LNCaP clone FGC (cell line): ENCODE measurements at places on chromosomes 3 and 15.
A peak's percentile ranks its signal among the peaks of the same experiment; 100 is the strongest.

DNA sequence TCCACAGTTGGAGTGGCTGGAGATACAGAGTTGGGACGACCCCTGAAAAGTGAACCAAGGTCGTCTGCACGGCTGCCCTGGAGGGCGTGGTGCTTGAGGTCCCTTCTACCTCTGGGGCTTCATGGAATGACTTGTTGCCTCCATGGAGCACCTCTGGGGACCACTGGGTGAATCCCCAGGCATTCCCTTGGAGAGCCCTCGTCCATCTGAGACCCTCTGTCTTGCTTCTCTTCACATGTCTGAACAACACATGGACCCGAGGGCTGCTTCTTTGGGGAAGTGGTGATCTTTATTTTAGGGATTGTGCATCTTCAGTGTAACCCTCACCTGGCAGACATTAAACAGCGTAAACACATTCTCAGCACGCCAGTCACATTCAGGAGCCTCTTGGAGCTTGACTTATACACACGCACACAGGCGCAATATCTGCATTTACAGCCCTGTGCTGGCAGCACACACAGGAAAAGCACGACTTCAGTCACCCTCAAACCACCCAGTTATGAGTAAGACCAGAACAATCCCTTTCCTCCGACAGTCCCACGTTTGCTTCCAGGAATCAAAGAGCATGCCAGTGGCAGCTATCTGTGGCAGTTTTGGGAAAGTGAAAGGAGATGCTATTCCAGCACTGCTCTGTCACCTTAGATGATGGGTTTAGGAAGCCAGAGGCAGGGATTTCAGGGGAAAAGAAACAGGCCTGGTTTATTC lies 12.6 kb downstream of the FAM107A start:
- no peak for DNase-seq

GRCh38 chr3:111534701-111535100 lies 7.3 kb upstream of the CD96 start:
- no peak for DNase-seq

- no peak for DNase-seq
Measured at GRCh38 chr3:136939489-136939888, 18.3 kb upstream of the IL20RB start.

DNA sequence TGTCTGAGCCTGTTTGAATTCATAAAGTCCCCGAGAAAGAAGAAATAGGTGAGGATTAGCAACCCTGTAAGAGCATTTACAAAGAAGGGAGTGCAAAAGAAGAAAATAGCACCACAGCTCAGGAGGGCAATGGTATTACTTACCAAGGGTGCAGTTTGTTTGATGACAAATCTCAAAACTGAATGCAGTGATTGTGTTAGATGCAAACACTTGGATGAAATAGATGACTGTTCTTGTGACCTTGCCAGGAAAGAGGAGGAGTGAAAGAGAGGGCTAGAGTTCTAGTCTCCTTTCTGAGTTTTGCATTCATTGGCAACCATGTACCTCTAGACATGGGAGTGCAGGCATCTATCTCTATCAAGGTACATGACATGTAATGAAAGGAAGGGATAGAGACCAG lies 1030.8 kb upstream of the CFAP20DC start:
- no peak for DNase-seq

DNA sequence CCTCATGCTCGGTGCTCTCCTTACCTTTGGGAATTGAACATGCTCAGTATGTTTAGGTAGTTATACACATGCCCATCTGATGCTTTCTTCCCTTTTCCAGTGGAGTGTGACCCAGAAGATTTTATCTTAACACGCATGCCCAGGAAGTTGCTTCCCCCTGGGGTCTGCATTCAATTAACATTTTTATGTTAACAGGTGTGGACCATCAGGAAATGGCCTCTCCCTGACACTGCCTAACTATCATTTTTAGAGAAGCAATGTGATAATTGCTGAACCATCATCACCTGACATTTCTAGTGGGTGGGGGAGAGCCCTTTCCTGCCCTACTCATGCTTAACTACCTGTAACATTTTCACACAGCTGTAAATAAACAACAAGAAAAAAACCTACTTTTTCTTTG lies 55.1 kb upstream of the TGFBR2 start:
- no peak for DNase-seq

DNA sequence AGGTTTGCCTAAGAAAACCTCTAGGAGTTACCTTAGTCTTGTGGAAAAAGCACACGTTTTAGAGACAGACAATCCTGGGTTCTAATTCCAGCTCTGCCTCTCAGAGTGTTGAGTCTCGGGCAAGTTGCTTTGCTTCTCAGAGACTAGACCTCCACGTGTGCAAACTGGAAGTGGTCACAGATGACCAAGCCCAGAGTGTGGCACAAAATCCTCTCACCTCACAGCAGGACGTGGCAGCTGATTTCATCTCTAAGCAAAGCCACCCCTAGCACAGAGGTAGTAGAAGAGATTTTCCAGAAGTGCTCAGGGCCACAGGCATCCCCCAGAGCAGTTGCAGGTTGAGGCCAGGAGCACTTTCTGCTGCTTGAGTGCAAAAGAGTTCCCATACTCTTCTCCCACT lies 79.2 kb downstream of the CD47 start:
- DNase-seq = no peak

- no peak for DNase-seq
Measured at GRCh38 chr15:43347114-43347513, 16.7 kb upstream of the LCMT2 start.

DNA sequence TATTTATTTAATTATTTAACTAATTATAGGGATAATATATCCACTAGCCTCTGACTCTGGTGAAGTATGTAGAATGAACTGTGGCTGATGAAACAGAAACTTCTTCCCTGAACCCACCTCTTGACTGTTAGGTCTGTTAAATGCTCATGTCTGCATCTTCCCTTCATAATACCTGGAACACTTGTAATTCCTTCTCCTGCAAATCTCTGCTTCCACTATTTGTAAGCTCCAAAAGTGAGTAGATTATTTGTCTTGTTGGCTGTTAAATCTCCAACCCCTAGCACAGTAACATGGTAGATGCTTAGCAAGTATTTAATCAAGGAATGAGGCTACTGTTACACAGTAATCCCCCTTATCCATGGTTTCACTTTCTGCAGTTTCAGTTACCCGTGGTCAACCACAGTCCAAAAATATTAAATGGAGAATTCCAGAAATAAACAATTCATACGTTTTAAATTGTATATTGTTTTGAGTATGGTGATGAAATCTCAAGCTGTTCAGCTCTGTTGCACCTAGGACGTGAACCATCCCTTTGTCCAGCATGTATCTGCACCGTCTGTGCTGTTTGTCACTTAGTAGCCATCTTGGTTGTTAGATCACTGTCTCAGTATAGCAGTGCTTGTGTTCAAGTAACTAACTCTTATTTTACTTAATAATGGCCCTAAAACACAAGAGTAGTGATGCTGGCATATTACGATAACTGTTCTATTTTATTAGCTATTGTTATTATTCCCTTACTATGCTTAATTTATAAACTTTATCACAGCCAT lies 5.7 kb downstream of the TTBK2 start:
- no peak for DNase-seq

GRCh38 chr3:69011096-69011730 lies 2.3 kb downstream of the EOGT start:
- no peak for DNase-seq

DNA sequence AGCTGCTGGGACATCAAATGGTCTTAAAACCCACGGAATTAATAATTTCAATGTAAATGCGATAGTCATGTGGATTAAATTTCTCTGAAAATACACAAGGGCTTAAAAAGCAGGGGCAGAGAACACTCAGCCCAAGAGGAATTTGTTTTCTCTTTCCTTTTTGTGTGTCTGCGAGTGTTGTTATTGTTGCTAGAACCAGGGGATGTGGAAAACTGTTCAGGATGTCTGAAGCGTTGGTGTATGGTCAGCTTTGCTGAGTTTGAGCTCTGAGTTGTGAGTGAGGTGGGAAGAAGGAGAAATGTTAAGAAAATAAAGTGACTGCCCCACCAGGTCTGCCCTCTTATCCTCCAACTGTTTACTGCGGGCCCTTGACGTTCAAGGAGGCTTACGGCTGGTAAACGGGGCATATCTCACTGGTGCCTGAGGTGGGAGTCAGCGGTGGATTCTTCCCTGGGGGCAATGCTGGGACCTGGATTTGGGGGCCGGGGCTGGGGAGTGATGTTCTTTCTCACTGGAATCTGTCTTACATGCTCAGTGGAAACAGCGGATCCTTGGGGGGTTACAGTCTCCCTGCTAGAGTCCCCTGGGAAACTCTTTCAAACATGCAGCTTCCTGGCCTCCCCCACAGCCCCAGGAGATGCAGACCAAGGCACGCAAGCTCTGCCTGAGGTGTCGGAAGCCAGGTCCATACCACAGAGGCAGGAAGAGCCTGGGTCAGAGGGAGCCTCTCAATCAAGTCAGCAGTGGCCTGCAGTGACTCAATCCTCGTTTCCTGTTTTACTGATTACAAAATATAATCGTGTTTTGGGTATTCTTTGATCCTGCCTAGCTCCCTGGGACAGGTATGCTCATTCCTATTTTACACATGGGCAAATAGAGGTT lies 41.8 kb downstream of the ITGA11 start:
- DNase-seq = no peak

- no peak for DNase-seq
Measured at GRCh38 chr3:148878095-148878494, 13.0 kb downstream of the CPA3 start.

DNA sequence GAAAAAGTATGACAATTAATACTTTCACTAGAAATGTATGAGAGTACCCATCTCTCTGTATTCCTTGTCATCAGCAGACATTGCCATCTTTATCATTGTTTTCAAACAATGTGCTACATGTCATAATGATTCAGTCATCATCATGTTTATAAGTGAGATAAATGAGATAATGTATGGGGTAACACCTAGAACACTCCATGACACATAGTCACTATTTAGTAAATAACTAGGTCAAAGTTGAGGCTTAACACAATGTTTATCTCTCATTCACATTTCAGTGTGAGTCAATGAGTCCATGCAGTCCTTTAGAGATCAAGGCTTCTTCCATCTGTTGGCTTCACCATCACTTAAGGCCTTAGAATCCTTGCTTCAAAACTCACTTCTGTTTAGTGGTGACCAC lies 70.0 kb downstream of the NLGN1 start:
- DNase-seq = no peak

- DNase-seq = no peak
Measured at GRCh38 chr3:39920271-39920670, 110.9 kb downstream of the MYRIP start.

DNA sequence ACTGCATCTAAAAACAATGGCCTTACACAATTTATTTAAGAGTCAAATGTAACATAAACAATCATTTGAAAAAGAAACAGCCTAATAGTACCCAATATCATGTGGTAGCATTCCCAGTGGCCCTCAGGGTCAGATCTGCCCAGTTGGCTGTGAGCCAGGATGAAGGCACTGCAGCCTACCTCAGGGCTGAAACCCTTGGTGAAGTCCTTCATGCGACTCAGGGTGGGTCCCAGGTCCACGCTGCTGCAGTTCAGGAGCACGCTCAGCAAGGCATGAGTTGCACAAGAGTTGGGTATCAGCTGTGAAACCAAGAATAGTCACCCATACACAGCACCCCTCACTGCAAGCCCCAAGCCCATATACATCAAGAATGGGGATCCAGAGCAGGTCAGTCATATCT lies 37.1 kb downstream of the SEMA3G start:
- DNase-seq = no peak

- no peak for DNase-seq
Measured at GRCh38 chr3:72068621-72069020, 283.7 kb upstream of the PROK2 start.

DNA sequence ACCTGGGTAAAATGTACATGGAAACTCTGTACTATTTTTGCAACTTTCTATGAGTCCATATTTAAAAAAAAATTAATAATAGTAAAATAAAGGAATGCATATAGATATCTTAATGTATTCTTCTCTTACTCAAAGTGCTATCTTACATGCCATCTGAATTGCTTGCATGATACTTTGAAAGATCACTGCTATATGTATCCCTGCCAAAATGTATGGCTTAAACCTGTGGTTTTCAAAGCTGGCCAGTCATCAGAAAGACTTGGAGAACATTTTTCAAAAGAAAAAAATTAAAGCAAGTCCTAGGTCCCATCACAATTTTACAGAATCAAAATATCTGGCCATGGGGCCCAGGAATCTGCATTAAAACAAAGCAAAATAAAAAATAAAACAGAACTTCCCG lies 262.1 kb downstream of the LPP start:
- DNase-seq = no peak

GRCh38 chr15:73072894-73073293 lies 20.6 kb downstream of the NEO1 start:
- DNase-seq = no peak

DNA sequence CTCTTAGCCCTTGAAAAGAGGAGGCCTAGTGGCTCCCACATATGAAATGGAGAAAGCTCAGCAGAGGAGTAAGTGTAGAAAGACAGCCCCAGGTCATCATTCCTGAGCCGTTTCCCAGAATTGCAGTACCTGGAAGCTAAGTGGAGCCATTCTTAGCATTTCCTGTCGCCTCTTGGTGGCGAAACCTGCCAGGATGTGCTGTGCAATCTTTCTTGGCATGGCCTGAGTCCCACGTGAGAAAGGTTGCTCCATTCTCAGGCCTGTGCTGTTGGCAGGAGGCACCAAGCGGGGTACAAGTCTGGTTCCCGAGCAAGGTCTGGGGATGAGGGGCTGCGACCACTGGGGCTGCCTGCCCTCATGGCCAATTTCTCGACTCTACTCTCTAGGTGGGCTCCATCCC lies 207.2 kb upstream of the TPM1 start:
- DNase-seq = no peak

DNA sequence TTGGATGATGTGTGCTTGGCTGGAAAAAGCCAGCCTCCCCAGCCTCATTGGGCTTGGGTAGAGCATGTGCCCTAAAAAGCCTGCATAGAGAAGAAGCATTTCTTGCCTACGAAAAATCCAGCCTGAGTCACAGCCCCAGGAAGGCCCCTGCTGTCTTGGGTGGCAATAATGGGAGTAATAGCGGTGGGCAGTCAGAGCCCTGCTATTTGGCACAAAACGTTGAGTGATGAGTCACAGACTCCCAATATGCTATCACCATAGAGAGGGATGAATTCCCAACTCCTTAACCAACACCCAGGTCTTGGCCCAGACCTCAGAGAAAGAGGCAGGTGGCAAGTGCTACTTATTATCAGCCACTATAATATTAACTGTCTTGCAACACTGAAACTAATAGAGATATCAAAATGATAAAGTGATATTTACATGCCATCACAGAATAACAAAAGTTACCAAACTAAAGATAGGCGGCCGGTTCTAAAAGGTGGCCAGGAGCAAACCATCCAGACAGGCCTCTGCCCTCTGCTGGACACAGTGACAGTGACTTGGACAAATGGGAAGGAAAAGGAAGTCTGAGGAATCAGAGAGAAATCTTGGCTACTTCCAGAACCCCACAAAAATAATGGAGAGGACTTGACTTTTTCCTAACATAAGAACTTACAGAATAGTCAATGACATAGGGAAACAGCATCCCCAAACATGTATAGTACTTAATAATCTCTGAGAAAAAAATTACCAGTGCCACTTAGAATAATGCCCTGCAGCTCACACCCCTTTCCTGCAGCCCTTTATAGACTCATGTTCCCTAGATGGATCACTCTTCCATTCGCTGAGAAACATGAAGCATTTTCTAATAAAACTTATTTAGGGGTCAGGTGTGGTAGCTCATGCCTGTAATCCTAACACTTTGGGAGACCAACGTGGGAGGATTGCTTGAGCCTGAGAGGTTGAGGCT lies 51.9 kb upstream of the MUC13 start:
- DNase-seq = no peak

GRCh38 chr3:101325393-101326134 lies 5.2 kb upstream of the IMPG2 start:
- DNase-seq = no peak

GRCh38 chr15:48590723-48591122 lies 54.8 kb downstream of the FBN1 start:
- DNase-seq = no peak

GRCh38 chr3:181851063-181851462 lies 139.3 kb downstream of the SOX2 start:
- peak; percentile 64 for DNase-seq

- peak; percentile 25 for DNase-seq
Measured at GRCh38 chr15:38266247-38266986, 13.8 kb downstream of the SPRED1 start.
